NCI-H2171 (cell line): ENCODE measurements at places on chromosomes 12 and 14.

GRCh38 chr14:104750056-104750752 lies 2.7 kb upstream of the SIVA1 start:
- no peak for DNase-seq

GRCh38 chr12:44960856-44961255 lies 84.7 kb upstream of the NELL2 start:
- no peak for DNase-seq

GRCh38 chr14:71764701-71765382 lies 167.4 kb upstream of the RGS6 start:
- no peak for DNase-seq

GRCh38 chr12:49219417-49220026 lies 30.6 kb upstream of the TUBA1A start:
- no peak for DNase-seq

DNA sequence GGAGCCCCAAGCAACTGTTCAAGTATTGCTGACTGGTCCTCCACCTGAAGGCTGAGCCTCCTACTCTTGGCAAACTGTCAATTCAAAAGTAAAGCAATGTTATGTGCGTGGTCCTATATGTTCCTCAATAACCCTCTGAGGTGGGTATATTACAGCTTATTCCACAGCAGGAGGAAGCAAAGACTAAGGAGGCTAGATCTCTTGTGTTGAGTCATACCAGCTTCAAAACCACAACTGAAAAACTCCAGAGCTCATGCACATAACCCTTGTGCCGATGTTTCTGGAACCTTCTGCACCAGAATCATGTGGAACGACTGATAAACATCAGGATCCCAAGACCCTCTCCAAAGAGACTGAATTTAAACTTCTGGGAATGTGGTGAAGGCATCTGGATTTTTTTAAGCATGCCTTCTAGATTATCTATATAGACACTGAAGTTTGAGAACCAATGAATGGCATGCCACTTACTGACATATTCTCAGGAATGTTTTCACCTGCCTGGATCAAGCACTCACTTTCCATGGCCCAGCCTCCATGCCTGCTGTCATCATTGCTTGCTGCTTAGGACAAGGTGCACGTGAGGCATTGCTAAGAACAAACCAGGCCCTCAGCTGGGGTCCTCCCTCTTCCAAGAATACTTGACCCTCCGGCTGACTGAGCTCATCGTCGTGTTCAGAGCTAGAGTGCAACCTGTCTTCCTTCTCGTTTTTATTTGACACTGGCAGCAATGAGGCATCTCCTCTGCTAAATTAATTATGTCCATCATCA lies 194.7 kb downstream of the BCL11B start:
- DNase-seq, result no peak

GRCh38 chr12:132173135-132174014 lies 29.1 kb downstream of the NOC4L start:
- no peak for DNase-seq

GRCh38 chr12:87317302-87317701 lies 711.9 kb downstream of the C12orf50 start:
- DNase-seq, result no peak

- DNase-seq, result peak; percentile 55
Observed at GRCh38 chr12:112005419-112006395, 7.3 kb downstream of the TMEM116 start.

DNA sequence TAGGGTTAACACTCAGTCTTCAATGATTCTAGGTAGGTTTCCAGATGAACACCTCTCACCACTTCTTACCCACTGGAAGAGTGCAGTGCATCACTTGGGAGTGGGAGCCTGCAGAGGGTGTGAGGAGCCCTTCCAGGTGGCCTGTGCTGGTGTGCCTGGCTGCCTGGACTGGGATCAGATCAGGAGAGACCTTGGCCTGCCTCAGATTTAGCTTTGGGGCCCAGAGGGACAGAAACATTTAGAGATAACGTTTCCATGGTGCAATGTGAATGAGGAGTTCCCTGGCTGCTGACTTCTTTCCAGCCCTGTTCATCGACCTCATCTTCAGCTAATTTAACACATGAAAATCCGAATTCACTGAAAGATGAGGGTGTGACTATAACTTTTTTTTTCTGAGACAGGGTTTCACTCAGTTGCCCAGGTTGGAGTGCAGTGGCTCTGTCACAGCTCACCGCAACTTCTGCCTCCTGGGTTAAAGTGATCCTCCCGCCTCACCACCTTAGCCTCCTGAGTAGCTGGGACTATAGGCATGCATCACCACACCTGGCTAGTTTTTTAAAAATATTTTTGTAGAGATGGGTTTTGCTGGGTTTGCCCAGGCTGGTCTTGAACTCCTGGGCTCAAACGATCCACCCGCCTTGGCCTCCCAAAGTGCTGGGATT lies 53.6 kb downstream of the SUSD6 start:
- no peak for DNase-seq

GRCh38 chr14:86193756-86194155 lies 663.8 kb downstream of the FLRT2 start:
- DNase-seq, result no peak

GRCh38 chr12:71760471-71760870 lies 5.8 kb downstream of the RAB21 start:
- no peak for DNase-seq

- no peak for DNase-seq
Observed at GRCh38 chr14:104445832-104446381, 133.7 kb upstream of the C14orf180 start.

DNA sequence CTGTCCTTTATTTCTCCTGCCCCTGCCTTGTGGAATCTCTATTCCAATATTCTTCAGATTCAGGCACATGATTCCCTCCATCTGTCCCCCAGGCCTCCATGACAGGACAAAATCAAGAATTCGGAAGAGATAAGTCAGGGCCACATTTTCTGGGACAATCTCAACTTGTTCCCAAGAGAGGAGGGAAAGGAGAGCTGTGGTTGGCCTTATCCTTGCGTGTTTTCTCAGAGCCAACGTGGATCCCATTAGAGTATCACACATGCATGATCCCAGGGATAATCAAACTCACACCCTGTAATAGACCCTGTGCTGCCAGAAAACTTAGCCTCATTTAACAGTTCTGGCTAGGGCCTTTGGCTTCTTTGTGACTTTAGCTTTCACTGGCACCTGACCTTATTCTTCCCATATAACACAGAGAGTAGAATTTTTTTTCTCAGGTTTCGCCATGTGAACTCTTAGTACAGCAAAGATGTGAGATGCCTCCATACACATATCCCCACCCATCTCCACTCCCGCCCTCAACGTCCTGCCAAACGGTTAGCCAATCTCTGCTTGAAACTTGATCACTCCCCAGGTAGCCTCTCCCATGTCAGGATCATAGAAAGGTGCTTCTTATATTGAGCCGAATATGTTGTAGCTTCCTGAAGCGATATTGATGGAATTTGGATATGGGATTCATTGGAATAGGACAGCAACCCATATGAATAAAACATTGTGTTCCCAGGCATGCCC lies 6.7 kb upstream of the KRT1 start:
- DNase-seq, result no peak

DNA sequence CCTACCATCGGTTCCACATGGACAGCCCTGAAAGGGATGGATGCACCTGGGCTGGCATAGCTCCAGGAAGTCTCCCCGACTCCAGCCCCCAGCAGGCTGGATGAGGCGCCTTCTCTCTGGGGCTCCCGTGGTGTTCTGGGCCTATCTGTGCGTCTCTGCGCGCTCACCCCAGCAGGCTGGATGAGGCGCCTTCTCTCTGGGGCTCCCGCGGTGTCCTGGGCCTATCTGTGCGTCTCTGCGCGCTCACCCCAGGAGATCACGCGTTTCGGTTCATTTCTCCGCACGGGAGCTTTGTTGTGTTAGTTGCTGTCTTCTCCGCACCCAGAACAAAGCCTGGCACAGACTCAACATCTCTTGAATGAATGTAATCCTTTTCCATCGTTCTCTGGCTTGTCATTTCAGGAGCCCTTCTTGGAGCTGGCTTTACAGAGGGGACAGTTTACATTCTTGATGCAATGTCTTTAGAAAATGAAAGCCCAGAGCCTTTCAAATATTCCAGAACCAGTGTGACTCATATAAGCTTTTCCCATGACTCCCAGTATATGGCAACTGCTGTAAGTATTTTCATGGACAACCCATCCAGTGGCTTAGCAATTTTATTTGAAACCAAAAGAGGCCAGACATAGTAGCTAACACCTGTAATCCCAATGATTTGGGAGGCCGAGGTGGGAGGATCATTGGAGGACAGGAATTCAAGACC lies 40.3 kb downstream of the CFAP251 start:
- peak; percentile 72 for DNase-seq

DNA sequence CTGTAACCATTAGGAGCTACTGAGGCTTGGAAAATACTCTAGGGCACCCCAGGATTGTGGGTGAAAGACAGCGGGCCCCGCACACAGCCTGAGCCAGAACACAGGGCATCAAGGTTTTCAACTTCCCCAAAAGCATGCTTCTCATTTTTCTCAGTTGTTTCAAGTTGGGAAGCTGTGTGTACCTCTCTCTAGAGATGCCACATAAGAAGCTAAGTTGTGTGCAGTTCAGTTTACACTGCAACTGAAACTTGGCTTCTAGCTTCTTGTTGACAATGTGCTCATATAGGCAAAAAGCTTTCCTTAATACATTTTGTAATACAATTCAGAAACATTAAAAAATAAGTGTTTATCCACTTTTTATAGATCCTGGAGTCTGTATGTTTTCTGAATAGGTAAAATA lies 88.1 kb upstream of the PTPRR start:
- no peak for DNase-seq

DNA sequence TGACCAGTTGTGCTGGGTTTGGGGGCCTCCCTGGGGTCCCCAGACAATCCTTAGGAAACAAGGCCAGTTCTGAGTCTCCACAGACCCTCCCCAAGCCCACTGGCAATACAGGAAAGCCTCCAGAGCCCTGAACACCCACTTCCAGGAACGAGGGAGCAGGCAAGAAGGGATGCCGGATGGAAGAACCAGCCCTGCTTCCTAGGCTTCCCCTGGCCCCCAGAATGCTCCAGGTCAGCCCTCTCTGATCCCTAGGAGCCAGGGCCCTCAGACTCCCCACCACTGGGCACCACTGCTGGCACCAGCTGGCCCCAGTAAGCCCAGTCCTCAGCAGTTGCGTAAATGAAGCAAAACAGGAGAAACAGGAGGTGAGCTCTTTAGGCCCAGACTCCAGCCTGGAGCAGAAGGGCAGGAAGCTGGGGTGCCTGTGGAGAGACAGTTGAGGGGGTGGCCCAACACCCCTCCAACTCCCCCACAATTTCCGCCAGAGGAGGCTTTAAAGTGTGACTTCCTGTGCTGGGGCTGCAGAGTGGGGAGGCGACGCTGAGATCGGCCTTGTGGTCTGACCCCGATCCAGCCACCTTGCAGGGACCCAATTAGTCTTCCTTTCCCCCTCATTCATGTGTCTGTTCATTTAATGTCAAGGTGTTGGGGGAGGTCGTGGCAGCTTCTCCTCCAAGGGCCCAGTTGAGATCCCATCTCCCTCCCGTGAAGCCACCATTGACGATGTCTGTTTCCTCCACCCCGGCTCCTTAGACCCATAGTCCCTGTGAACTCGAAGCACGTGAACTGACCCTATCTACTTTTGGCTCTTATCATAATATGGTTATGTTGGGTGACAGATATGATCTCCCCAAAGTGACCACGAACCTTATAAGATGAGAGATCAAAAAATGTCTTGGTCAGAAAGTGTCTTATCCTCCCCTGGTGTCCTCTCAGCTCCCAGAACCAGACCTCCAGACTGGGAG lies 4.7 kb downstream of the TNFRSF1A start:
- DNase-seq, result no peak

DNA sequence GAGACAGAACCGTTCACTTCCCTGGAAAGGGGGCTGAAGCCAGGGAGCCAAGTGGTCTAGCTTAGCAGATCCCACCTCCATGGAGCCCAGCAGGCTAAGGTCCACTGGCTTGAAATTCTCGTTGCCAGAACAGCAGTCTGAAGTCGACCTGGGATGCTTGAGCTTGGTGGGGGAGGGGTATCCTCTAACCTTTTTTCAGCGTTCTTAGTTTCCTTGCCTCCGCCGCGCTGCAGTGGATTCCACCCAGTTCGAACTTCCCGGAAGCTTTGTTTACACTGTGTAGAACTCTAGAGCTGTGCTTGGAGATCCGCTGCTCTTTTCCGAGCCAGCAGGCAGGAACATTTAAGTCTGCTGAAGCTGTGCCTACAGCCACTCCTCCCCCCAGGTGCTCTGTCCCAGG lies 45.2 kb upstream of the FKBP4 start:
- no peak for DNase-seq

DNA sequence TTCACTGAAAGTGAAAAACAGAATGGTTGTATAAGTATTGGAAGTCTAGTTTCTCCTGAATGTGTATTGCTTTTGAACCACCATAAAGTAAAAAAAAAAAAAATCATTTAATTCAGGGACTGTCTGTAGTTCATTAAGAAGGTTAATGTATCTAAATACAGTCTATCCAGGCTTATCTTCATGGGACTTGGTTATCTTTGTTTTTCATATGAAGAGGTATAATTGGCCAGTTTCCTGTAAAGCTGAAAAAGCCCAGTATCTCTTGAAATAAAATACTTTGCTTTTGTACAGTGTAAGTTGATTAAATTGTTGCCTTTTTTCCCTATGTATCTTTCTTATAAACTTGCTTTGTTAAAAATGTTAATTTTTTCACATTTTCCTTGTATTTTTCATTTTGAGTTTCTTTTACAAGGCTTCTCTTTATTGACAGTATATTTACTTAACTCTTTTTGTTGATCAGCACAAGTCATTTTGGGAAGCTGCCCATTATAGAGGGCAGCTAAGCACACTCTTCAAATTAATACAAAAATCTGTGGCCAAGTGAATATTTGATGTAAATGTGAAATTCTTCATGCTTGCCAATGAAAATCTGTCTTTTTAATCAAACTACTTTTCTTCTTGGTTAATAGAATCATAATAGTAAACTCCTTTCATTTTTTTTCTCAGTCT lies 156.0 kb downstream of the TMTC3 start:
- no peak for DNase-seq

DNA sequence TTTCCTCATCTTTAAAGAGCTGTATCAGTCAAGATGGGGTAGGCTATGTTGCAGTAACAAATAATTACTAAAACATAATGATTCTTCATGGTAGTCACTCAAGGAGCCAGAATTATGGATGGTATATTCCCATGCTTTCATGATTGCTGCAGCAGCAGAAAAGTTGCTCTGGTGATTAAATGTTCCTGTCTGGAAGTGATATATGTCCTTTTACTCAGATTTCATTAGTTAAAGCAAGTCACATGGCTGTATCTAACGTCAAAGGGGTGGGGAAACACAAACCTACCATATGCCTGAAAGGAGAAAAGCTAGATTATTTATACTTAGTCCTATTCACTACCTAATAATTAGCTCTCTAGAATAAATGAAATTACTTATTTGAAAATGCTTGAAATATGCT lies 594.7 kb downstream of the SOX5 start:
- DNase-seq, result no peak

- no peak for DNase-seq
Observed at GRCh38 chr12:2092890-2093289, 40.1 kb downstream of the CACNA1C start.
